ENCODE measurements at places on chromosomes 6 and 20.
A peak's percentile ranks its signal among the peaks of the same experiment; 100 is the strongest.

DNA sequence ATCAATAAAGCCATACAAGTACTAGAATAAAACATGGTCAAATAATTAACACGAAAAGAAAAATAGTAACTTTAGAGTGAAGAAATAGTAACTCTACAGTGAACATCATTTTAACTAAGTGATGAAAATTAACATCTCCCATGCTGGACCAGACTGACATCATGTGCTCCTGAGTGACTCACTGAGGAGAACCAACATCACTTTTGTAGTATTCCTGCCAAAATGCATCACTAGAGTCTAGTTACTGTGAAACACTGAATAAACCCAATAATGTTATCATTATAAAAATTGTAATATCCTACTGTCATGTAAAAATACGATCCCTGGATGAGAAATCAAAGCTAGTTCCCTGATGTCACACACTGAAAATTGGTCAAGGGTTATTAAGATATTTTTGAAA is 361.3 kb downstream of the CD109 start:
- DNase-seq: no peak

DNA sequence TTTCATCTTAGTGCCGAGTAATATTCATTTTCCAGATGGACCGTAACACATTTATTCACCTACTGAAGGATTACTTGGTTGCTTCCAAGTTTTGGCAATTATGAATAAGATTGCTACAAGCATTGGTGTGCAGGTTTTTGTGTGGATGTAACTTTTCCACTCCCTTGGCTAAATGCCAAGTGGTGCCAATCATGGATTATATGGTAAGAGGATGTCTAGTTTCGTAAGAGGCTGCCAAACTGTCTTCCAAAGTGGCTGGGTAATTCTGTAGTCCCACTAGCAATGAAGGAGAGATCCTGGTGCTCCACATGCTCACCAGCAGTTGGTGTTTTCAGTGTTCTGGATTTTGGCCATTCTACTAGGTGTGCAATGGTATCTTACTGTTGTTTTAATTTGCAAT is 117.1 kb downstream of the IRF4 start:
- DNase-seq: no peak

GRCh38 chr6:101936516-101936915 is 543.0 kb downstream of the GRIK2 start:
- DNase-seq: no peak

DNA sequence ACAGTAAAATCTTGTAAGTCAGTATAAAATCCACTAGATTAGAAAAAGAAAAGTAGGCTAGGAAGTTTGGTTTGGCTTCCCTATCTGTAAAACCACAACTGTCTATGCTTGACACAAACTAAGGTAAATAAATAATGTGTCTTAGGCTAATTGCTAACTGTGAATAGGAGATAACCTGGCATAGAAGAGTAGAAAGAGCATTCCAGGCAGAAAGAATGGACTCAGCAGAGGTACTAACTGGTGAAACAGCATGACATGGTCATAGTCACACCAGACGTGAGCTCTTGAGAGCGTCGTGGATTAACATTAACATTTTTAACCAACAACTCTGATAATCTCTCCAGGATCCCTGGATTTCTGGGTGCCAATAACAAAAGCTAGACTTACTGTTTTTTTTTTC is 8.7 kb upstream of the WTAP start:
- DNase-seq: no peak

- no peak for DNase-seq
Observed at GRCh38 chr20:47980336-47981177, 195.3 kb upstream of the SULF2 start.

DNA sequence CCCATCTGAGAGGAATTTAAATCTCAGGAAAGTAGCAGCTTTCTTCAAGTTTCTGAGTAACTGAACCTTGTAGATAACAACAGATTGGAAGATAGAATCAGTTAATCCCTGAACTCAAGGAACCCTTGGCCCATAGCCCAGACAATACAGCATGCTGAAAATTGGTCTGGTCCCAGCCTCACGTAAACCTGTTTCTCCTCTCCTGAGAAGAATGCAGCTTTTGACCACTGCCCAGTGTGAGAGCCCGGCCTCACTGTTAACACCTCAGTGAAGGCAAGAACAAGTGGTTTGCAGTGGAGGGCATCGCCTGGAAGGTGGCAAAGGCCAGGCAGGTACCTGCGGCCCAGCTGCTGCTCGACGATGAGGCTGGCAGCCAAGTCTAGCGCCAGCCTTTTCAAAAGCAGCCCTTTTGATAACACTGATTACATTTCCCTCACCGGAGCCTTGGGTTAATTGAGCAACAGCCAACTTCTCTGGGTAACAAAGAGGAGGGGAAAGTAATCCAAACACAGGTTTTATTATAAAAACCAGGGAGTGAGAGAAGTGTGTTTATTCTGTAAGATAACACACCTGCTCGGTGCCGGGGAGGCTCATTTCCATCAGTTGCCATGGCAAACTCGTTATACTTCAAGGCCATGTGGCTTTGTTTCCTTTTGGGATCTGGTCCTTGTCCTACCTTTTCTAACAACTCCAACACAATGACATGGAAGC is 54.0 kb downstream of the TRAF3IP2 start:
- peak; percentile 100 for DNase-seq

GRCh38 chr20:45934046-45934585 is 367 bp upstream of the PCIF1 start:
- peak; percentile 56 for DNase-seq

DNA sequence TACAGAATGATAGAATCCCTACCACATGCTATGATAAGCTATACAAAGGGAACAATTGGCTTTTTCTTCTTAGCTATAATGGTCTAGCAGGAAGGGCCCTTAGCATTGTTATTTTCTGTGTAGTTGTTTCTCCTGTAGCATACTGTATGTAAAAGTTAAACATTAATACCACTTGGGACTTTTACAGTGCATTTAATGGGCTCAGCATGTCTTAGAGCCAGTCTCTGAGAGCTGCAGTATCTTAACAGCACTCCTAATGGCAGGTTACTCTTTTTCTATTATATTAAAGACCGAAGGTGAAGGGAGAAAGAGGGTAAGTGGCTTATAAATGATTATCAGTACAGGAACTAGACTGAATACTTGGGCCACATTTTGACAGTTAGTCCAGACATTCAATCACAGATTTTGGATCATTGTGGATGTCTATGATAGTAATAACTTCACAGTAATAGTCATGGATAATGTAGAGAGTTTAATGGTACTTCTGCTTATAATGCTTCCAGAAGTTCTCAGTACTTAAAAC is 290.7 kb downstream of the PHF3 start:
- no peak for DNase-seq

DNA sequence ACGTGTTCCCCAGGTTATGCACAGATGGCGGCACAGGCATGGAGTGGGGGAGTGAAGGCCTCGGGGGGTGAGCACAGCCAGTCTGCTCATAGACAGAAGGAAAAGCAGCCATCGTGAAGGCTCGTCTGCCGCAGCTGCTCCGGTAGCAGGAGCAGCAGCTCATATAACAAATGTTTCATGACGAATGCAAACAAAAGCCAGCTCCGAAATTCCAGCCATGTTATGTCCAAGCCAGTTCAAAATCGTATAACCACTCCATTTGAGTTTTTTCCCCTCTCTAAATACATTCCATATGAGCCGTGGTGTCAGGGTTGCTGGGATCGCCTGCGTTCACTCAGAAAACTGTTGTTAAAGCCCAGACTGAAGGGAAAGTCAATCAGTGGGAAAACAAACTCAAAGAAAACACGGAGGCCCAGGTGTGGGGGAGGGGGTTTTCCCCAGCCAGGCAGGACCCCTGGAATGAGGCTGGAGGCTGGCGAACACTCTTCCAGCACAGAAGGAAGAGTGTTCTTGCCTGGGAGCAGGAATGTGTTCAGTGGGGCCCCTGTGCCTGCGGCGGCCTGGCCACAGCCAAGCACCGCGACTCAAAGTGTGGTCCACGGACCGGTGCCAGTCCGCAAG is 280.4 kb upstream of the TAB2 start:
- no peak for DNase-seq

DNA sequence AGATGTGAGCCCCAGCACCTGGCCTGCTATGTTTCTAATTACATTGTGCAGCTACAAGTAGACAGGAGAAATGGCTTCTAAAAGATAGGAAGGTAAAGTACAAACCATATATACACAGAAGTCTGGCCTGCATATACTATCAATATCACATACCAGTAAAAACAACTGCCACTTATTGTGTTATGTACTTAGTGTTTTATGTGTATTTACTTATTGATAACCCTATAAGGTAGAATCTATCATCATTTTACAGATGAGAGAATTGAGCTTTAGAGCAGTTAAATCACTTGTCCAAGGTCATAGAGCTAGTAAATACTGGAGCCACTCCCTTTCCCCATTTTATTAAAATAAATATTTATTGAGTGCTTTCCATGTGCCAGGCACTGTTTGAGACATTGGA is 102.4 kb upstream of the PRDM1 start:
- no peak for DNase-seq

GRCh38 chr6:131001945-131002660 is 60.9 kb downstream of the EPB41L2 start:
- DNase-seq: no peak

GRCh38 chr6:98094696-98095095 is 739.7 kb upstream of the POU3F2 start:
- no peak for DNase-seq

DNA sequence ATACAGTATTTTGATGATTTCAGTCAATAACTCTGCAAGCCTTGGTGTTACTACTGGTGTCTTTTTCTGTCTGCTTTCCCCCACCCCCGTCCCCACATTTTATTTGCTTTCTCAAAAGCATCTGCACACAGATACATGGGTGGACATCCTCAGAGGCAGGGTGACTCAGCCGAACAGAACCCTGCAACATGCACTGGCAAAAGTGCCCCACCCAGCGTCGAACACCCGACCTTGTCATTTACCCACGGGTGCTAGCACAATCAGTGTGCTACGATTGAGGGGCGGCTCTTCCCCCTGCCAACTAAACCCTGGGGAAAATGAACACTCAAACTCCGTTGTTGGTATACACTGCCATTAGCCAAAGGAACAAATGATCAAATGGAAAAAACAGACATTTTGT is 115.9 kb upstream of the NAA20 start:
- DNase-seq: no peak

DNA sequence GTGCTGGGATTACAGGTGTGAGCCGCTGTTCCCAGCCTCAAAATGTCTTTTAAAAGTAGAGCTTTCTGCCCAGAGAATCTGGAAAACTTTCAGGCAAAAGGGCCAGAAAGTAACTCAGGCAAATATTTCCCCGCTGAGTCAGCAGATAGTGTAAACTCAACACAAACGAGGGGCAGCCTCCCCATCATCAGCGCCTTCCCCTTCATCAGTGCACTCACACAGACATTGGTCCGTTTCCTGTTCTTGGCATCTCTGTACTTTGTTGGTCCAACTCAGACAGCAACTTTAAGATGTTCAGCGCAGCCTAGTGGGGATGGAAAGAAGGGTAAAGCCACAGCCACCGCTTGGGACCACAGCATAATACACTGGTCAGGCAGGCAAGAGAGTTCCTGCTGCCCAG is 69.5 kb downstream of the CSE1L start:
- DNase-seq: no peak

DNA sequence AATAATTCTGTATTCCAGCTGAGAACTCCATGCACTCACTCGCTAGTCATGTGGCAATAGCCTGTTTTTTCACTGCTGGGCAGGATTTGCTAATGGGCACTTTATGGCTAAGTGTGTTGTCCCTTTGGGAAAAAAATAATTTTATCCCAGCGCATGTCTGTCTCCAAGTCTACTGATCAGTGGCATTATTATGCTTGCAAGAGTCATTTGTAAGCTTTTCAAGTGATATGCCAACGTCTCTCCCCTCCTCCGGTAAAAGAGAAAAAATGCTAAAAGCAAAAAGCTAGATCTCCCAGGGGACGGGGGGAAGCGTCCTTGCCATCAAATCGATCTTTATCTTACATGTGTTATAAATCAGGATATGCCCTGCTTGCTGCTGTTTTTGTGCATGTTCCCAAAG is 407.7 kb downstream of the CDH26 start:
- no peak for DNase-seq

GRCh38 chr6:33950891-33951889 is 147.4 kb upstream of the MLN start:
- DNase-seq: no peak

- no peak for DNase-seq
Observed at GRCh38 chr6:88442737-88443136, 276.6 kb upstream of the CNR1 start.

GRCh38 chr6:107267634-107268033 is 152.3 kb upstream of the BEND3 start:
- no peak for DNase-seq

DNA sequence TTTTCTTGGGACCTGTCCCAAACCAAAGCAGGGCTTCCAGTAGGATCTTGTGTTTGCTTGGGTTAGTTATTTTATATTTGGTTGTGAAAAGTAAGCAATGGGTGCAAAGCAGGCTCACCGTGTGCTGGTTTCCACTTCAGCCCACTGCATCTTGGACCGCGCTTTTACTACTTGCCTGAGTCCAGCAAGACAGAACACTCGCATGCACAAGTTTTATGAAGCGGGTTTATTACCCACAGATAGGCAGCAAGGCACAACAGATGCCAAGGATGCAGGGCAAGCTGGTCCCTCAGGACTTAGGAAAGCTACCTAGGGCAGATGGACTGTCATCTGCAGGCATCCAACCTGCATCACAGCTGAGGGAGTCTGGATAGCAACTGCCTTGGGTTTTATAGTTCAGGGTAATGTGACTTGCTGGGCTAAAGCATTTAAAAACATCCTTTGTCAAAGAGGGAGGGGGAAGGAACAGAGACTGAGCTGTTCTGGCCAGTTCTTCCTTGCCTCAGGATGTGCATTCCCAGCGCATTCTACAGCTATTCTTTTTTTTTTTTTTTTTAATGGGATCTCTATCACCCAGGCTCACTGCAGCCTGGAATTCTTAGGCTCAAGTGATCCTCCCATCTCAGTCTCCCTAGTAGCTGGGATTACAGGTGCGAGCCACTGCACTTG is 18.5 kb downstream of the CITED2 start:
- DNase-seq: no peak

DNA sequence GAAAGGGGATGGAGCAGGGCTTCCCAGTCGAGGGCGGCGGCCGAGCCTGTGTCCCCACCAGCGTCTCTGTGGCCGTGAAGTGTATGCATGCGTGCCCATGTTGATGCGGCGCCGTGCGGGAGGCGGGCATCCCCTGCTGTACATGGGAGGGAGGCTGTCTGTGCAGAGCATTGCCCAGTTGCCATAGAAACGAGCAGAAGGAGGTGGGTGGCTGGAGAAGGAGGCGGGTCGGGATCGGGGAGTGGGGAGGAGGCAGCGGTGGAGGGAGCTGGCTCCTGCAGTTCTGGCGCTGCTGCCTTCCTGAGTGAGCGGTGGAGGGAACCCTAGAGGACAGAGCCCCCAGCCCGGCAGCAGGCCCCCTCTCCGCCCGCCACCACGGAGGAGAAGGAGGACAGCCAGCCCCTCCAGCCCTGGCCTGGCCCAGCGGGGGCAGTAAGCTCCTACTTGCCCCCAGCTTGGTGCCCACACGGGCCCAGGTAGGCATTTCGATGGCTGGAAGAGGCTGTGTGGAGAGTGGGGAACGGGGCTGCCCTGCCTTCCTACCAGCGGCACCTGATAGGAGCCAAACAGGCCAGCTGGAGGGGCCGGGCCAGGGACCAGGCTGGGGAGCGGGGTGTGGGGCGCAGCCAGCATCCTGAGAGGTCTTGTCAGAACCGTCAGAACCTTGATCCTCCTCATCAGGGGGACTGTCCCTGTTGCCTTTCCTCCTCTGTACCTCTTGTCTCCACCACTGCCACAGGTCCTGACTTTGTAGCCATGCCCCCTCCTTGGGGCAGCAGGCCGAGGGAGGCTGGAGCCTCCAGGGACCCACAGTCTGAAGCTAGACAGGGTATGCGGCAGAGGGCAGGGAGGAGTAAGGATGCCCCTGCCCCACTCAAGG is 41.3 kb downstream of the SPDEF start:
- DNase-seq: no peak
